ENCODE measurements at places on chromosomes 7 and 10. TPM values are rescaled to one million over a fixed set of nuclear protein-coding genes. Genes with fewer than 3 reads are reported as not detected.

Gene PRLHR
- total RNA-seq = not detected

Gene PPP1R17
- not detected for total RNA-seq

Gene ZNF853
- 1.3 TPM for total RNA-seq

Gene NEBL
- 0.04 TPM for total RNA-seq

Gene OR9A4
- not detected for total RNA-seq

Gene EGFR
- total RNA-seq = 0.09 TPM

Gene MAPK8
- 40.0 TPM for total RNA-seq

Gene FZD8
- 0.18 TPM for total RNA-seq

Gene LIPN
- not detected for total RNA-seq

Gene LDB3
- 0.09 TPM for total RNA-seq

Gene ADRA2A
- total RNA-seq = not detected

Gene CARD11
- 118 TPM for total RNA-seq

Gene CPEB3
- total RNA-seq = 1.8 TPM

Gene GNAI1
- total RNA-seq = 4.1 TPM

Gene TMEM236
- total RNA-seq = 0.05 TPM

Gene NUDT13
- total RNA-seq = 1.6 TPM

Gene TAS2R39
- not detected for total RNA-seq

Gene ENKUR
- total RNA-seq = 0.11 TPM

Gene EBF3
- not detected for total RNA-seq

Gene RABGEF1
- 22.5 TPM for total RNA-seq

Gene TAS2R41
- not detected for total RNA-seq

Gene VWDE
- total RNA-seq = 2.2 TPM

Gene ITPRID1
- not detected for total RNA-seq
